ENCODE measurements at places on chromosomes 2 and 18.
A peak's percentile ranks its signal among the peaks of the same experiment; 100 is the strongest.

- DNase-seq: no peak
Measured at GRCh38 chr2:85999061-85999831, 106.4 kb downstream of the POLR1A start.

GRCh38 chr2:201999279-201999678 lies 34.4 kb upstream of the FZD7 start:
- DNase-seq: no peak

GRCh38 chr2:39541011-39541930 lies 104.2 kb upstream of the MAP4K3 start:
- DNase-seq: no peak

- no peak for DNase-seq
Measured at GRCh38 chr2:21044694-21045371, 960 bp upstream of the APOB start.

DNA sequence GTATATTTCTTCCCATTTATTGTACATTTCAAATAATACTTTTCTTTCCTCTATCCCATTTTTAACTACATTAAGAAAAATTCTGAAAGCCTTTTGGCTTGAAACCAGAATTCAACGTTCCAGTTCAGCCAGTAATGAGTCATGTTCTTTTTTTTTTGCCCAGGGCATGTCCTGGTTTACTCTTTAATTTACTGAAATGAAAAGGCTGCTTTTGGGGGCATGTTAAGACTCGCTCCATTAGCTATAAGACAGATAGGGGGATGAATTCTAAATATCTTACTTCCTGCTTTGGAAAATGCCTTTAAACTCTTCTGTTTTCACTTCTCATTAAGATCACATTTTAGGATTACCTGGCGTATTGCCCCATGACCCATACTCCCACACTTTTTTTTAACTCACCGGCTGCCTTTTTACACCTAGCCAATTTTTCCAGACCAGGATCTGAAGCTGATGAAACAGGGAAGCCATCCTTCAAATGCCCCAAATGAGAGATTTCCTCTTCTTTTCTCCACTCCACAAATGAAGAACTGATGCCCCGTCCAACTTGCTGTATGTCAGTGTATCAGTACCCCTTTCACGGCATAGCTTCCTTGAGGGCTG lies 585 bp downstream of the ABCA12 start:
- DNase-seq: no peak

DNA sequence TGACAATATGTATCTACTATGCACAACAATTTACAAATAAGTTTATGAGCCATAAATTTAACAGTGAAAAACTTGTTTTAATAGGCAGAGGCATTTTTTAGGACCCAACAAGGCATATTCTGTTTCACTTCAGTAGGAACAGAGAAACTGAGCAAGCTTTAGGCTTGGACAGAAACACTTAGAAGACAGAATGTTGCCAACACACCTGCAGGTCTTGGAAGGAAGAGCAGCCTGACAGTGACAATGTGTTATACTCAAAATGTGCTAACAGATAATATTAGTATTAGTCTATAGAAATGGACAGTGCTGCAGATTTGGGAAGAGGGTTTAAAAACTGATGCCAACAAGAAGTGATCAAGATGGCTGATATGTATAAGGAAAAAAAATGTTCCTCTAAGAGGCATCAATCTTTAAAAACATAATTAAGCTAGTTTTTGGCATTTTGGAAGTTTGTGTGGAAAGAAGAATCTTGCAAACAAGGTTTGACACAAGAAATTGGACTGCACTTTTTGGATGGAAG lies 297.1 kb upstream of the FSIP2 start:
- no peak for DNase-seq

- DNase-seq: no peak
Measured at GRCh38 chr18:5842653-5843052, 52.7 kb downstream of the TMEM200C start.

GRCh38 chr2:64410671-64411070 lies 43.3 kb upstream of the LGALSL start:
- no peak for DNase-seq

DNA sequence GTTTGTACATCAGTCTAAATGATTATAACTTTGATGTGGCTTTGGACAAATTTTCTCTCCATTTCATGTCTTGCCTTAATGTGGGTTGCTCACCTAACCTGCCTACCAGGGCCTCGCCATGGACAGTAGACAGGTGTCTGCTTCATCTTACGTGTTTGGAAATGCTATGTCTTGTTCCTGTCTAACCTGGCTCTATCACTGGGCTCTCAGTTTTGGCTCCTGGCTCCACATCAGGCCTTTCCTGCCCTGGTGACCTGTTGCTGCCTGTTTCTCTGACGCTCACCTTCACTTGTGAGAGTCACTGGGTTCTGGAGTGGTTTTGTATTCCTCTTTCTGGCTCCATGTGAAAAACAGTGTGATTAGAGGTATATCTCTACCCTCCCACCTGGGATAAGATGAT lies 65.9 kb downstream of the PHLPP1 start:
- no peak for DNase-seq

- DNase-seq: peak; percentile 44
Measured at GRCh38 chr2:71486881-71487640, 33.7 kb downstream of the DYSF start.

DNA sequence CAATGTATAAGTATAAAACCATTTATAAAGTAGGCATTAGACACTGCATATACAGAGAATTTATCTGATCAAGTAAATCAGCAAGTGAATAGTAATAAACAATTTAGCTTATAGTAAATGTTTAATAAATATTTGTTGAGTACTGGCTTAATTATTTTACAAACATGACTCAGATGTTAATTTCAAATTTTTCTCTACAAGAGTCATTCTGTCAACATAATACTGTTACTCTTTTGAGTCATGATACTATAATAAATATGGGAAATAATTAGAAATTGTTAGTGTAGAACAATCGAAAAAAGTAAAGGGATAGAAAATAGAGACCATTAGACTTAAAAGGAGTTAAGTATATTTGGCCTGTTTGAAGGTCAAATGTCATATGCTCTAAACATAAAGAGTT lies 133.6 kb upstream of the MC4R start:
- DNase-seq: no peak

GRCh38 chr2:161044095-161044865 lies 115.9 kb upstream of the TANK start:
- no peak for DNase-seq

GRCh38 chr18:75554644-75555185 lies 127.2 kb upstream of the SMIM21 start:
- DNase-seq: no peak

- DNase-seq: no peak
Measured at GRCh38 chr2:150165988-150166312, 321.5 kb downstream of the RND3 start.

- no peak for DNase-seq
Measured at GRCh38 chr18:22701326-22701725, 231.8 kb upstream of the RBBP8 start.

DNA sequence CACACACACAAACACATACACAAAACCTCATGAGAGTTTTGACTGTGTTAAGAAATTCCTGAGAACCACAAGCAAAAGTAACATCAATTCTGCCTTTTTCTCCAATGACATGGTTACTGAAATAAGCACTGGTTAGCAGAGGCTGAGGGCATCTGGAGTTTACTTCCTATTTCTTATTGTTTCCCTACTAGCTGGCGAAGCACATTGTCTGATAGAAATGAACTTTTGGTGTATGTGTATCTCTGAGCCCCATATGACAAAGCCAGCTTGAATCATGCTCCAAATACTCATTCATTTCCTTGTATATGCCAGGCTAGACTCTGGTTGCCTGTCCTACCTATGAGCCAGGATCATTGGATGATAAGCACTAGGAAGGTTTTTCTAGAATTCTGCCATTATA lies 203.1 kb downstream of the NCKAP5 start:
- no peak for DNase-seq

DNA sequence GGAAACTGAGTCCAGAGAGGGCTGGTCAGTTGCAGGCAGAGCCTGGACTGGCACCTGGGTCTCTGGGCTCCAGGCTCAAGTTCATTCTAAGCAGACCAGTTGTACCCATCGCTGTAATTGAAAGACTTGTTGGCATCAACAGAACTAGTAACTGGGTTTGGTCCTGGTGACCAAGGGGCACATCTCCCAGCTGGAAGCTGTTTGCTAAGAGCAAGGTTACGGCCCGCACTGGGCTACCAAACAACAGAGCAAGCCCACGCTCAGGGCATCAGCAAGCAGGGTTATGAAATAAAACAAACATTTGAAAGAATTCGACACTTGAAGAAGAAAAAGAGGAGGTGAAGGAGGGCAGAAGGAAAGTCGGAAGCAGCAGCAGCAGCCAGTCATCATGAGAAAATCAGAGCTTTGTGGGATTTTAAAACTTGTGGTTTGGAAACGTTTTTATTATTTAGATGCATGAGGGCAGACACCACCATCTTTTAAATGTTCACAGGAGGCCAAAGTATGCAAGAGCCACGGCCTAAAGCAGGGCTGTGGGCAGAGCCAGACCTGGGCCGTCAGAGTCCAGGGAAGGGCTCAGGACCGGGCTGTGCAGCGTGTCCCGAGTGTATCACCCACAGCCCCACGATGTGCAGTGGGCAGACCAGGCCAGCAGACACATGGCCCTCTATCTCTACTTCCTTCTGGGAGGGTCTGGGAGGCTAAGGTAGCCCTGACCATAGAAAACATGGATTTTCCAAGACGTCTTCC lies 220.3 kb downstream of the BCL2 start:
- DNase-seq: no peak

DNA sequence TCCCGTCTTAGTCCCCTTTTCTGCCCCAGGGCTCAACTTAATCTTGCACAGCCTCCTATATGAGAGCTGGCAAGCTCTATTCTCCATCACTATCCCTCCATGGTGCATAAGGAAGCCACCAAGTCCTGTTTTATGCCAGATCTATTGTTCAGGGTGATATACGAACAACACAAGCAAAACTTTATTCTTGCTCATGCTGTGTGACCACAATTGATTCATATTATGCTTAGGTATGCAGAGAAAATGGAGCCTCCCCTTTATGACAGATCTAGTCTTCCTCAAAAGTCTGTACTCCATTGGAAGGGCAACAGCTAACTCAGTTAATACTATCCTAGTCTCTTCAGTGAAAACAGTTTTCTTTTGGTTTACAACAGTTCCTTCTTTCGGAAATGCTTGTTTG lies 94.0 kb upstream of the STON1 start:
- DNase-seq: no peak

DNA sequence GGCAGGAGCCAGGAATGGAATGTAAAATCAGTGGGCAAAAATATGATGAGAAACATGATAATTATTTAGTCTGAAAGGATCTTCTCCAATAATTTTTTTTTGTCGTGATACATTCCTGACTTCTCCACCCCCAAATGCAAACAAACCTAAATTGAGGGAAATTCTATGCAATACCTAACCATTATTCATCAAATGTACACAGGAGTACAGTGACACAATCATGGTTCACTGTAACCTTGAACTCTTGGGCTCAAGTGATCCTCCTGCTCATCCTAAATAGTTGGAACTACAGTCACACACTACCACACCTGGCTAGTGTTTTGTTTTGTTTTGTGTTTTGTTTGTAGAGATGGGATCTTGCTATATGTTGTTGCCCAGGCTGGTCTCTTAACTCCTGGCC lies 46.5 kb downstream of the RAB10 start:
- no peak for DNase-seq

DNA sequence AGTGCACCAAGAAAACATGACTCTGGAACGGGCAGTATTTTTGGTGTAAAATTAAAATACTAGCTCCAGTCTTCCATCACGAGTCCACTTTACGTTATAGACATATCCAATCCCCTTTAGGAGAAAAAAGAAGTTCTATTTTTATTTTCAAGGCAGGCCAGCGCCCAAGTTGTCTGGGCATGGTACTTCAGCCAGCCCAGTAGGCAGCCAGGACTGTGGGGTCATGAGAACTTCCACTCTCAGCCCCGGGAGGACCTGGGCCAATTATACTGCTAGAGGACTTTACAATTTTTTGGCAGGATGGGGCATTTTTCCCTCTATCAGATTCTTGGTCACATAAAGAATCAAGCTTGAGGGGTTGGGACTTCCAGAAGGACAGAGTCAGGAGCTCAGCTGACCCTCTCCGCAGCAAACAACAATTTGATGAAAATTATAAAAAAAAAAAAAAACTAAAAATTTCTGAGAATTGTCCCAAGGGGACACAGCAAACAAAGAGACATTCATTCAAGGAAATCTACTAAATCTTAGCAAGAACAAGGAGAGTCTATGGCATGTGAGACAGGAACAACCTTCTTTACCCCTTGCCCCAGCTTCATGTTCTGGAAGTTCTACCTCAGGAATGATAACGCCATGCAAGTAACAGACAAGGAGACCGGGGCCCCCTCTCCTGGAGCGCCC lies 37.3 kb upstream of the B3GNT2 start:
- no peak for DNase-seq

DNA sequence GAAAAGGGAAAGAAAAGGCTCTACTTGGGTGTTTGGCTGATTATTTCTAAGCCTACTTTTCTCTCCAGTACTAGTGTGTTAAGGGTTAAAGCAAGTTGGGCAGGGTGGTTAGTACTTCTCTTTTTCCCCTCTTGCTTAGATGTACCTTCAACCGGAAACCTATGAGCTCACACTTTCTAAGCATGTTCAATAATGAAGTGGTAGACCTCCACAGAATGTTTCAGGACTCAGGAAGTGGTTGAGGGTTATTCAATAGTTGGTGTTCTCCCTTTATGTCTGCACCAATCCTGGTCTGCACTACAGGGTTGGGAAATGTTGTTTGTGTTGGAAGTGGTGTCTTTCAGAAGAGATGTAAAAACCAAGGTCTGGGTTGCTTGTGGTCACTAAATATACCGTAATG lies 137.1 kb downstream of the ZEB2 start:
- DNase-seq: no peak

DNA sequence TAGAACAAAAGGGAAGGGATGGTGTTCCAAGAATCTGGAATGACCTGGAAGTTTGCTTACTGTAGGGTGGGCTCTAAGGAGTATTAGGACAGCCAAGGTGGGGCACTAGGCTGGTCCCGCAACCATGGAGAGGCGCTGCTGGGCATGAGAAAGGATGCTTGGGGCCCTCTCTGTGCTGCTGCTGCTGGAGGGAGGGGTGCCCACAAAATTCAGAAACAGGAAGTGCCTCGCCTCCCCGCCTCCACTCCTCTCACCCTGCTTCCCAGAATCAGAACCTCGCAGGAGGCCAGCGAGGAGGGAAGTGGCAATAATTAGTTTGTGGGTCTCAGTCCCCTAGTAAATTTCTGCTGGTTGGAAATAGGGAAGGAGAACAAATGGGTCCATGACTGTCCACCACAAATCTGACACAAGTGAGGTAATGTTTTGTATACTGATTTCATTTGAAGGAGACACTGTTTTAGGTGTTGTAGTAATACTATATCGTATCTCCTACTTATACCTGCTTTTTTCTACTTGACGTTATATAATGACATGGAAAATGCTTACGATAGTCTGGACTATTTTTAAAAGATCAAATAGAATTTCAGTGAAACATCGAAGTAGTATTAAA lies 7.9 kb upstream of the PDCL3 start:
- DNase-seq: no peak

- no peak for DNase-seq
Measured at GRCh38 chr2:145687442-145688134, 1167.7 kb upstream of the ZEB2 start.

- no peak for DNase-seq
Measured at GRCh38 chr2:174931724-174932123, 73.5 kb downstream of the CHN1 start.

GRCh38 chr18:49847524-49847923 lies 34.2 kb upstream of the ACAA2 start:
- DNase-seq: no peak

- no peak for DNase-seq
Measured at GRCh38 chr2:47838249-47838648, 55.3 kb downstream of the MSH6 start.

- DNase-seq: no peak
Measured at GRCh38 chr18:23143016-23143814, 7.9 kb downstream of the CABLES1 start.

Measured in sigmoid colon (tissue), 7 donors.